Stimulated activated CD4-positive, alpha-beta T cell treated with anti-CD3 and anti-CD28 coated beads, TNF-alpha, amount 100 ng/mL, for 1 hour (primary cell): ENCODE measurements at places on chromosomes 11 and 22.

DNA sequence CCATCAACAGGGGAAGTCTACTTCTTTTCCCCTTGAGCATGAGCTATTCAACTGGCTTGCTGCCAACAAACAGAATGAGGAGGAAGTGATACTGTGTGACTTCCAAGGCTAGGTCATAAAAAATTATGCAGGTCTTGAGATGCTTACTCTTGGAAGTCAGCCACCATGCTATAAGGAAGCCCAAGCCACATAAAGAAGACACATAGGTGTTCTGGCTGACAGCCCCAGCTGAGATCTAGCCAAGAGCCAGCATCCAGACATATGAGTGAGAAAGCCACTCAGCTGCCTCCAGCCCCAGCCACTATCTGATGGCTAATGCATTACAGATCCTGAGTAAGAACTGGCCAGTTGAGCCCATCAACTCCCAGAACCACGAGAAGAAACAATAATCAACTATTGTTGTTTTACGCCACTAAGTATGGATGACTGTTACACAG is 31.0 kb upstream of the PPP2R1B start:
- no peak for DNase-seq

- no peak for DNase-seq
Measured at GRCh38 chr11:86696004-86696403, 23.6 kb upstream of the ME3 start.

DNA sequence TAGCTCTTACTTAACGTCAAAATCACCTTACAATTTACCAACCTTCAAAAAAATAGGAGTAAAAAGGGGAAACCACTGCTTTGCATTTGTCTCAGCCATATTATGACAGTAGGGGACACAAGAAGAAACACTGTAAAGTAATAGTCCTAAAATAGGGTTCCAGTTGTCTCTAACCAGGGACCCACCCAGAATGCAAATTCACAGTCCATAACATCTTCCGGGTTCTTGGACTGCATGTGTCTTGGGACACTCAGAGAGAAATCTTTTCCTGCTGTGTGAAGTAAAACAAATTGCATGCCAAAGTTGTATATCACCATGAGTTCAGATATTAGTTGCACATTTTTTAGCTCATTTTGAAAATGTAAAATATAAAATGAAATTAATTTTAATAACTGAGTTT is 69.8 kb upstream of the PGR start:
- DNase-seq = no peak

GRCh38 chr22:44819966-44820631 is 67.7 kb downstream of the ARHGAP8 start:
- no peak for DNase-seq

DNA sequence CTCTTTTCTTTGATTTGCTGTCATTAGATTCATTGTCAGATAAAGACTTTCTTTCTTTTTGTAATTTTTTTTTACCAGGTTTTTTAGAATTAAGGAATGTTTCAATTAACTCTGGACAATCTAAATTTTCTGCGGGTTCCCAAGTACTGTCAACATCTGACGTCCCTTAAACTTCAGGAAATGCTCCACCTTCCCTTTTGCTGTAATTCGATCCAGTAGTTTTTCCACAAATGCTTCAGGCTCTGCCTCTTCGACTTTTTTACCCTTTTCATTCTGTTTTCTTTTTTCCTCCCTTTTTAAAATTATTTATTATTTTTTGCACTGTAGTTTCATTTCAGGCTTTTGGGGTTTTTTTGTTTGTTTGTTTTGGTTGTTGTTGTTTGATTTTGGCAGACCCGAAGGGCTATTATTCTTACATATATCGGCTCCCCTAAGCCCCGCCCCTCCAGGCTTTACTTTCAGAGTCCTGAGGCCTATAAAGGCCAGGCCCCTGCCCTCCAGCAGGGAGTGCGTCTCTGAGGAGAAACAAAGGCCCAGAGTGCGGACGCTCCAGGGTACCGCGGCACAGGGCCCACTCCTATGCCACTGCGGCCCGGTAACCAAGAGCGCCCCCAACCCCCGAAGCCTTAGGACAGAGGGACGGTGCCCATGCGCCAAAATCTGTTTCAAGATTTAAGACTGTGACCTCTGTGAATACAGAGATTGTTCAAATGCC is 116.4 kb downstream of the TYR start:
- no peak for DNase-seq

DNA sequence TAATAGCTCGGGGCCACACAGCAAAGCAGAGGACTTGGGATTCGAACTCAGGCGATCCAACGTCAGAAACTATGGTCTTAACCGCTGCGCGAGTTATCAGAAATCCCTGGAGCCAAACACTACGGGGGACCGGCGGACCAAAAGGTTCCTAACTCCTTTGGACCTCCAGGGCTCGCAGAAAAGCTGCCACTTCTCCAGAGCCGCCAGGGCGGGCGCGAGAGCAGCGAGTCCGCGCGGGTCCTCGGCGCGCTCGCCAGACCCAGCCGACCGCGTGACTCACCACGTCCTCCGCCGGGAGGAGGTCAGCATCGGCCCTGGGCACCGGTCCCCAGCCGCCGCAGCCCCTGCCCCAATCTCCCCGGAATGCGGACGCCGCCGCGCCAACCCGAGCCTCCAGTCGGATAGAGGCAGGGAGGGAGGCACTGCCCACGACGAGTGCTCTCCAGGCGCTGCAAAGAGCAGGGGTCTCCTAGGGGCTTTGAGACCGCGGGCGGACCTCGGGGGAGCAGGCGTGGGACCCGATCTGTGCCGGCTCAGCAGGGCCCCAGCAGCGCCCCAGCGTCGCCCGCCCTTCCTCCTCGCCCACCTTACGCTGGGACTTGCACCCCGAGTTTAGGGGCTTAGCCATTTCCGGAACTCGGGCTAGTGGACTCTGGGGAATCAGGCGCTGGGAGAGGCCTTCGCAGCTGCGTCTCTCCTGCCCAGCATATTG is 6.2 kb upstream of the ALX4 start:
- DNase-seq = no peak

DNA sequence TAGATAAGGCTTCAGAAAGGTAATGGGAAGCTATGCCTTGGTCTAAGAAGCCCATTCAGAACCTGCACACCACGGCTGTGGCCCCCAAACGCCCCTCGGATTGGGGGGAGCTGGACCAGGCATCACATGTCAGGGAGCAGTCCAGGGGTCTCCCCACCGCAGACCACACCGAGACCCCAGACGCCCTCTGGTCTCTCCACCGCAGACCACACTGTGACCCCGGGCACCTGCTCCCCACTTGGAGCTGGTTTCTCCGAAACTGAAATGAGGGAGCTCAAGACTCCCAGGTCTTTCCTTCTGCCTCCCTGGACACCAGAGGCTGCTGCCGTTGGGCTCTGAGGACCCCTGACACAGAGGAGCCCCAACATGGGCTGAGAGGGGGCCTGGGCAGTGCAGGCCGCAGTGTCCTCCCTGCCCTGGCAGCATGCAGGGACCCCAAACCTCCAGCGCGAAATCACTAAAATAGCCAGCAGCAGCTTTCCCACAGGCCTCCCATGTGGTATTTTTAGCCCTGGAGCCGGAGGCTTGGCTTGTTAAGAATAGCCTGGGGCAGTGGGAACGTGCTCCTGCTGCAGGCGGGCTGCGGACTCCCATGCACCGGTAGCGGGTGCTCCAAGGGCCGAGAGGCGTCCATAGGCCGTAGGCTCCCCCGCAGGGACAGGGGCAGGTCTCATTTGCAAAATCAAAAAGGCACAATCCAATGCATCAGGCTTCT is 7.7 kb downstream of the LINC01488 start:
- DNase-seq = no peak

- peak; percentile 45 for DNase-seq
Measured at GRCh38 chr22:49925525-49926128, 7.2 kb downstream of the CRELD2 start.

DNA sequence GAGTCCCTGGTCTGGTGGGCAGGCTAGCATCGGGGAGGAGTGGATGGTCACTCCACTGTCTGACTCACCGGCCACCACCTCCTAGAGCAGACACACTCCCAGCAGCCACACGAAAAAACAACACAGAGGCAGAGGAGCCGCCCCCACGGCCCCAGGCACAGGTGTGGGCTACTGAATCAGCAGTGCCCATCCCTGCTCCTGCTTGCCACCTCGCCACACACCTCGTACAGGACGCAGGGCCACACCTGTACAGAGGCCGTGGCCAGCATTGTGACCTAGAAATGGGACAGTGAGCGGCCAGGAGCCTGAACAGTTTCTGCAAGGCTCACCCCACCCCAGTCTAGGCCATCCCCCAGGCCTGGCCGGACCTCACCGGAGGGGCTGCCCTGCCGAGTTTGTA is 14.0 kb downstream of the TRIM29 start:
- no peak for DNase-seq

GRCh38 chr11:65892661-65893317 is 2.3 kb downstream of the CCDC85B start:
- no peak for DNase-seq

DNA sequence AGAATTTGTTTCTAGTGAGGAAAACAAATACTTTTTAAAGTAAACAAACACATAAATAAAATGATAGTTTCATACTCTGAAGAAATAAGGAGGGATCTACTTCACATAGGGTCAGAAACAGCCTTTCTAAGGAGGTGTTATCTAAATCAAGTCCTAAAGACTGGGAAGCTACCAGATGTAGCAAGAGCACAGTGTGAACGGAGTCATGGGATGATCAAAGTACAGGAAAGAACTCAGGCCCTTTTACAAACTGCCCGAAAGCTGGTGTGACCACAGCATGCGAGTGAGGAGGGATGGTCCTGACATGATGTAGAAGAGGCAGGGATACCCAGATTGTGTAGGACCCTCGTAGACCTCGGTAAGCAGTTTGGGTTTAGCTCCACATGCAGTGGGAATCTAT is 102.8 kb downstream of the ARHGAP32 start:
- no peak for DNase-seq

- no peak for DNase-seq
Measured at GRCh38 chr22:27137871-27138337, 480.5 kb downstream of the MIAT start.

GRCh38 chr11:44601471-44602370 is 36.3 kb downstream of the CD82 start:
- no peak for DNase-seq

DNA sequence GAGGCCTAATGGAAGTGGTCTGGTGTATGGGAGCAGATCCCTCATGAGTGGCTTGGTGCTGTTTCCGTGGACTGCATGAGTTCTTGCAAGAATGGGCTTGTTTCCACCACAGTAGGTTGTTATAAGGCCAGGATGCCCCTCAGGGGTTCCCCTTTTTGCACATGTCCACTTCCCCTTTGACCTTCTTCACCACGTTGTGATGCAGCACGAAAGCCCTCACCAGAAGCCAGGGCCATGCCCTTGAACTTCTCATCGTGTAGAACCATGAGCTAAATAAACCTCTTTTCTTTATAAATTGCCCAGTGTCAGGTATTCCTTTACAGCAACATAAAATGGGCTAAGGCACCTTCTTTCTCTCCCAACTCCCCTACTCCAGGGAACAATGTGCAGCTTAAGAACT is 2.8 kb upstream of the NARS2 start:
- no peak for DNase-seq

- no peak for DNase-seq
Measured at GRCh38 chr22:48554893-48555572, 1272.6 kb downstream of the BRD1 start.

DNA sequence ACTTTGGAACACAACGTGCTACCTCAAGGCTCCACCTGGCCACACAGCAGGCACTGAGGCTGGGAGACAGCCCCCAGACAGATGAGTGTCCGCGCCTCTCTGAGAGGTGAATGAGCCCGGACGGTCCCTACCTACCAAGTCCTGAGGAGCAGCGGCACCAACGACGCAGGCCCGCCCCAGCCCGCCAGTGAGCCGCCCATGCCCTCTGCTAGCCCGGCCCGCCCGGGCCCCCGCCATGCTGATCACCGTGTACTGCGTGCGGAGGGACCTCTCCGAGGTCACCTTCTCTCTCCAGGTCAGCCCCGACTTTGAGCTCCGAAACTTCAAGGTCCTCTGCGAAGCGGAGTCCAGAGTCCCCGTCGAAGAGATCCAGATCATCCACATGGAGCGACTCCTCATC is at the start of gene DDI1:
TSS of gene DDI1 (plus strand) at position 53 of the 400 bp plus-strand sequence. CDS start at position 236, 183 bp downstream.
- DNase-seq = no peak

GRCh38 chr11:90373971-90374370 is 151.1 kb upstream of the CHORDC1 start:
- no peak for DNase-seq

DNA sequence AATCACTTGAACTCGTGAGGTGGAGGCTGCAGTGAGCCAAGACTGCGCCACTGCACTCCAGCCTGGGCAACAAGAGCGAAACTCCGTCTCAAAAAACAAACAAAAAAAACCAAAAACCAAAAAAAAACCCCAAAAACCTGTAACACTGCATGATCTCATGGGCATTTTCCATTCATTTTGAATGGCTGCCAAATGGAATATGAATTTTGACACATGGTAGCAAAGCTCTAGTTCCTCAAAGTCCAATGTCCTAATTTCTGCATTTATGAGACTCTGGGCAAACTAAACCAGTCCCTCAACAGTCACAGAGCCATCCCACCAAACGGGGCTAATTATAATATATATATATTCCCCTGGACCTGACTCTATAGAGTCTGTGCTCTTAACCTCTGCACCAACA is 61.8 kb downstream of the SGSM3 start:
- DNase-seq = no peak

GRCh38 chr11:70717936-70718595 is 319.7 kb downstream of the CTTN start:
- no peak for DNase-seq

DNA sequence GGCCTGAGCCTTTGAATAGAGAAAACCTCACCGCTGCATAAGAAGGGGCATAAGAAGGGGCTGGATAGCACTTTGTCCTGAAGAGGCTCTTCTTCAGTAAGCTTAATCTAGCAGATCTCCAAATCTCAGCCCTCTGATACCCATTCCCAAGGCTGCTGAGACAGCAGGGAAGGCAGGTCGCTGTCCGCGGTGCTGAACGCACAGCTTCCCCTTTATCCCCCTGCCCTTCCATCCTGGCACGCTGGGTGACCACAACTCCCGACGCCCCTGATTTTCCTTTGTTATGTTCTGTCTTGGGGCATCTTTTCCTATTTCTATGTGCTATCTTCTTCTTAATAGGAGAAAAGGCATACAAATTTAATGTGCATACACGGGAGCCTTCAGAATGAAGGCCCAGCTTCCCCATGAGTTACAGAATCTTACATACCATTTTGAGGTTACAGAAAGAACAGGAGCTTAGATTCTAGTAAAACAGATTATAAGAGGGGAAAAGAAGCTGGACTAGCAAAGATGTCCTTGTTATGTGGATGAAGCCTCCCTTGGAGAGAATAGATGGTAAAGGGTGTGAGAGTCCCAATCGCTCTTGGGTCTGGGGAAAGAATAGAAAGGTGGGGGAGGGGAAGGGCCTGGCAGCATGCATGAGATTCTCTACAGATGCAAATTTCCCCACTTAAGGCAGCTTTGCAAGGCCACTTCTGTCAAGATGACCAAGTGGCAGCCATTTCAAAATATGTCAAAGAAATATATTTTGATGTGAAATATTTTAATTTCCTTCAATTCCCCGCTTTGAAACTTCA is 5.7 kb upstream of the SULT4A1 start:
- peak; percentile 11 for DNase-seq
